ENCODE measurements at places on chromosomes 11 and 22. TPM values are rescaled to one million over a fixed set of nuclear protein-coding genes. Genes with fewer than 3 reads are reported as not detected.

GRAP2 gene
- total RNA-seq, result 38.1 TPM

RCOR2 gene
- 0.21 TPM for total RNA-seq

DNA sequence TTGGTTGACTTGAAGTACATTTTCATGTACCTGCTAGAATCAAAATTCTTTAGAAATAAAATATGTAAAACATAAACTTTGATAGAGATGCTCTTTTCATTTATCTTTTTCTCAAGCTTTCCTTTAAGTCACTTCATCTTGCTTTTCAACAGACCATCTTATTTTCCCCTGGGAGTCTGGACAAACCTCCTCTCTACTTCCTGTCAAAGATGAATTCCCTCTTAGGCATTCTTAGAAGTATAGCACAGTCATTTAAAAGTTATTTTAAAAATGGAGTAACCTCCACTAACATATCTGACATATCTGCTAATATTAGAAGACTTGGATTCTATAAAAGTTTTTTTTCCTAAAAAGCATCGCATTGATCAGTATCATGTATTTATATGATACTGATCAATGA, 84.8 kb upstream of the PAX6 start:
- no peak overlapping the region for H3K27ac ChIP-seq
- DNase-seq, result no peak
- H3K4me3 ChIP-seq, result no peak overlapping the region

DNA sequence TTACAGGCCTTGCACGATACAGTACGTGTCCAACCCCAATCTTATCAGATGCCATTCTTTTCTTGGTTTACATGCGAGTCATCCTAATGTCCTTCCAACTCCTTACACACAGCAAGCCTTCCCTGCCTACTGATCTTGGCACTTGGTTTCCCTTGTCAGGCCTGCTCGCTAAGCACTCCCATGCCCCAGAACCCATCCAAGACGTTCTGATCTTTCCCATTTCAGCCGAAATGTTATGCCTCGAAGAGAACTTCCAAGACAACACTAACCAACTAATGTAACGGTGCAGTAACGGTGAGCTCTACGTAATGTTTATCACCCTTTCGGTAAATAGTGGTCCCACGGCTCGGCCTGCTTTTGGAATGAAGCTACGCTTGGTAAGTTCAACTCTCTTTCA, 521 bp downstream of the PES1 start:
- H3K4me3 ChIP-seq, result no peak overlapping the region
- peaks cover 4% of the 10 kb centered on the region for H3K4me1 ChIP-seq
- peaks cover 28% of the 10 kb centered on the region for H3K36me3 ChIP-seq
- H3K27ac ChIP-seq, result no peak overlapping the region
- DNase-seq, result no peak

- DNase-seq, result no peak
- H3K4me3 ChIP-seq, result no peak overlapping the region
- H3K4me1 ChIP-seq, result no peaks in the 10 kb centered on the region
- peaks cover 6% of the 10 kb centered on the region for H3K27me3 ChIP-seq
- no peak overlapping the region for H3K27ac ChIP-seq
Observed at GRCh38 chr11:120750647-120751549, 239.3 kb downstream of the GRIK4 start.
